ENCODE measurements at places on chromosomes 6 and 20. TPM values are rescaled to one million over a fixed set of nuclear protein-coding genes. Genes with fewer than 3 reads are reported as not detected.

PTK6 gene
- 0.78 TPM for total RNA-seq

HLA-DPA1 gene
- 19.3 TPM for total RNA-seq

CD109 gene
- total RNA-seq = 9.1 TPM

CRIP3 gene
- 2.9 TPM for total RNA-seq

ENPP1 gene
- 1.1 TPM for total RNA-seq

RUNX2 gene
- 33.4 TPM for total RNA-seq

DNA sequence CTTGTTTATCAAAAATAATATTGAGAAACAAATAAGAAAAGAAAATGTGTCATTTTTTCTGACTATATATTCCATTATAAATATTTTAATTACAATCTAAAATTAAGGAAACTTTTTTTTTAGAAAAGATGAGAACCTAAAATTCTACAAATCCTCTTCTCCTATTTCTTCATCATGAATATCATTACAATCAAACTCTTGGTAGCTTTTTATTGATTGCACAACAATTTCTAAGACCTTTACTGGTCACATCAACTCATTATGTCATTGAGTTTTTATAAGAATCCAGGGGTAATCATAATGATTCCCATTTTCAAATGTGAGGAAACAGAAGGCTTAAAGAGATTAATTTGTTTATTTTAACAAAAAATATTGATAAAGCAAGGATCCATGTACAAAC, 841.0 kb downstream of the FRK start:
- no peak overlapping the region for H3K27ac ChIP-seq
- H3K4me1 ChIP-seq = no peaks in the 10 kb centered on the region
- DNase-seq = no peak
- no peaks in the 10 kb centered on the region for H3K36me3 ChIP-seq

DNA sequence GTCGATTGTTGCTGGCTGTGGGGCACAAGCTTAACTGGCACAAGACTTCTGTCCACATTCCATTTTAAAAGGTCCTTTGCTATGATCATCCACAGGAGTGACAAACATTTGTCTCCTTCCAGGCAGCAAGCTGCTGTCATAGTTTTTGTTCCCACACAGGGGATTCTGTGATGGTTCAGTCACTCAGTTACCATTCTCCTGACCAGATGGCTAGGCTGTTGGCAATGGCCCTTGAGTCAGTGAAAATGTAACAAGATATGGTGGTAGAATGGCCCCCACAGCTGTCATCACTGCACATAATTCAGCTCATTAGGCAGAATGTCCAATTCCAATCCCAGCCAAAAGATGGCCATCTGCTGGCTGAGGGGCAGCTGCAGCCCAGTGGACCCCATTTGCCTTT, 13.7 kb downstream of the BPIFA1 start:
- no peak overlapping the region for H3K27ac ChIP-seq
- no peak for DNase-seq
- H3K36me3 ChIP-seq = no peaks in the 10 kb centered on the region
- H3K4me3 ChIP-seq = no peak overlapping the region

- H3K27ac ChIP-seq = no peak overlapping the region
- H3K4me1 ChIP-seq = peaks cover 13% of the 10 kb centered on the region
- H3K36me3 ChIP-seq = peaks cover 8% of the 10 kb centered on the region
Observed at GRCh38 chr6:169530752-169531123, 171.1 kb downstream of the WDR27 start.

DNA sequence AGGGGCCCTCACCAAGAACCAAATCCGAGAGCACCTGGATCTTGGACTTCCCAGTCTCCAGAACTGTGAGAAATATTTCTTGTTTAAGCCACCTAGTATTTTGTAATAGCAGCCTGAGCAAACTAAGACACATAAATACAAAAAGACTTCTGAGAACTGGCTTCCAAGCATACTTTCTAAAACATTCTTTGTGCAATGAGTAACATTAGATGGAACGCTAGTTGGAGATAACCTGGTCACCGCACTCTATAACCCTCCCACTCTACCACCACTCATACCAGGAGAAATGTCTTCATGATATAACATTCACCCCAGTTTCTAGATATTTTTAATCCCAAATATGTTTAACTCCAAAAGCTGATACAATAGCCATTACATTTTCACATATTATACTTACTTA, 169.5 kb upstream of the THEMIS start:
- H3K4me3 ChIP-seq = no peak overlapping the region
- no peak overlapping the region for H3K27ac ChIP-seq
- no peak for DNase-seq
- H3K4me1 ChIP-seq = peaks cover 6% of the 10 kb centered on the region

GRCh38 chr6:158251565-158251964, 60.7 kb upstream of the TULP4 start:
- H3K36me3 ChIP-seq = peaks cover 1% of the 10 kb centered on the region
- no peak for DNase-seq
- no peaks in the 10 kb centered on the region for H3K27me3 ChIP-seq
- no peak overlapping the region for H3K4me3 ChIP-seq
- H3K27ac ChIP-seq = no peak overlapping the region
- peaks cover 16% of the 10 kb centered on the region for H3K4me1 ChIP-seq

GRCh38 chr6:41073968-41074691, 1.4 kb downstream of the NFYA start:
- peaks cover 28% of the 10 kb centered on the region for H3K36me3 ChIP-seq
- no peak for DNase-seq
- peaks cover 56% of the 10 kb centered on the region for H3K4me1 ChIP-seq
- no peaks in the 10 kb centered on the region for H3K27me3 ChIP-seq
- peak overlapping the region; percentile 95 for H3K27ac ChIP-seq

GRCh38 chr6:132964868-132965382, 150.6 kb downstream of the RPS12 start:
- H3K27ac ChIP-seq = no peak overlapping the region
- H3K4me3 ChIP-seq = no peak overlapping the region
- H3K4me1 ChIP-seq = peaks cover 3% of the 10 kb centered on the region

GRCh38 chr20:43003318-43003944, 186.3 kb downstream of the PTPRT start:
- no peak for DNase-seq
- no peaks in the 10 kb centered on the region for H3K36me3 ChIP-seq
- no peak overlapping the region for H3K27ac ChIP-seq
- no peaks in the 10 kb centered on the region for H3K4me1 ChIP-seq
- no peaks in the 10 kb centered on the region for H3K27me3 ChIP-seq

DNA sequence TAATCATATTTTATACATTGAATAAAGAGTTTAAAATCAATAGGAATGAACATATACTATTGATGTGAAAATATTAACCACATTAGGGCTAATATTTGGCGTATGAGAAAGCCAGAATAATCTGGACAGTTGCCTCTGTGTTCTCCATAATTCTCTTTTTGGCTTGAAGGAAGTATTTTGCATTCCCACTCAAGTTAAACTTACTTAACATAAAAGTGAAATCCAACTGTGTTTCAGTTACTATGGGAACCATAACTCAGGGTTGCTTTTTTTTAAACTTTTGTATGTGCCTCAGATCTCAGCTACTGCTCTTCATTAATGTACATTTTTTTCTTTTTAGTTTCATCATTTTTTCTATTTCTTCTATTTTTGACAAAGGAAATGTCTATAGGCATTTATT, 479.8 kb downstream of the NKAIN2 start:
- no peaks in the 10 kb centered on the region for H3K27me3 ChIP-seq
- no peaks in the 10 kb centered on the region for H3K4me1 ChIP-seq
- H3K4me3 ChIP-seq = no peak overlapping the region
- no peaks in the 10 kb centered on the region for H3K36me3 ChIP-seq
- DNase-seq = no peak

DNA sequence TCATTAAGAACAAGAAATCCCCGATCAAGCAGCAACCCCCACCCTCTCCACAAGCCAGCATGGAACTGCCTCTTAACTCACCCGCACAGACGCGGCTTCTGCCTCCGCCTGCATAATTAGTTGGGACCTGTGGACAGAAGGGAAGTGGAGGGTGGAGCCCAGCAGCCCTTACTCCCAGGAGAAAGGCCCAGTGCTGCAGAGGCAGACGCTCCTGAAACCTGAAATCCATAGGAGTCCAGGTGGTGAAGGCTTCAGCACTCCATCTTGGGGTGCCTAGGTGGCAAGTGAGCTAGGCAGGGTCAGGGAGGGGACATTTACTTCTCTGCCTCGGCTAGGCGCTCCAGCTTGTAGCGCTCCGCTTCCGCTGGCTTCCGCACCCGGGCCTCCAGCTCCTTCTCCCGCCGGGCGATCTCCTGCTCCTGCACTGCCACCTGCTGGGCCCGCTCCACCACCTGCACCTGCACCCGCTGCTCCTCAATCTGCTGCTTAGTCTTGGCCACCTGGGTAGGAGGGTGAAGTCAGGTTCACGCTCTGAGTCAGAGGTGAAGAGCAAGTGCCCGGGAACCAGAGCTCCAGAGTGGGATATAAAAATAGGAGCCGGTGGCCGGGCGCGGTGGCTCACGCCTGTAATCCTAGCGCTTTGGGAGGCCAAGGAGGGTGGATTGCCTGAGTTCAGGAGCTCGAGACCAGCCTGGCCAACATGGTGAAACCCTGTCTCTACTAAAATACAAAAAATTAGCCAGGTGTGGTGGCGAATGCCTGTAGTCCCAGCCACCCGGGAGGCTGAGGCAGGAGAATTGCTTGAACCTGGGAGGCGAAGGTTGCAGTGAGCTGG, 10.7 kb downstream of the TUBB start:
- peak overlapping the region; percentile 56 for H3K27ac ChIP-seq
- DNase-seq = peak; percentile 93
- H3K4me1 ChIP-seq = peaks cover 39% of the 10 kb centered on the region

DNA sequence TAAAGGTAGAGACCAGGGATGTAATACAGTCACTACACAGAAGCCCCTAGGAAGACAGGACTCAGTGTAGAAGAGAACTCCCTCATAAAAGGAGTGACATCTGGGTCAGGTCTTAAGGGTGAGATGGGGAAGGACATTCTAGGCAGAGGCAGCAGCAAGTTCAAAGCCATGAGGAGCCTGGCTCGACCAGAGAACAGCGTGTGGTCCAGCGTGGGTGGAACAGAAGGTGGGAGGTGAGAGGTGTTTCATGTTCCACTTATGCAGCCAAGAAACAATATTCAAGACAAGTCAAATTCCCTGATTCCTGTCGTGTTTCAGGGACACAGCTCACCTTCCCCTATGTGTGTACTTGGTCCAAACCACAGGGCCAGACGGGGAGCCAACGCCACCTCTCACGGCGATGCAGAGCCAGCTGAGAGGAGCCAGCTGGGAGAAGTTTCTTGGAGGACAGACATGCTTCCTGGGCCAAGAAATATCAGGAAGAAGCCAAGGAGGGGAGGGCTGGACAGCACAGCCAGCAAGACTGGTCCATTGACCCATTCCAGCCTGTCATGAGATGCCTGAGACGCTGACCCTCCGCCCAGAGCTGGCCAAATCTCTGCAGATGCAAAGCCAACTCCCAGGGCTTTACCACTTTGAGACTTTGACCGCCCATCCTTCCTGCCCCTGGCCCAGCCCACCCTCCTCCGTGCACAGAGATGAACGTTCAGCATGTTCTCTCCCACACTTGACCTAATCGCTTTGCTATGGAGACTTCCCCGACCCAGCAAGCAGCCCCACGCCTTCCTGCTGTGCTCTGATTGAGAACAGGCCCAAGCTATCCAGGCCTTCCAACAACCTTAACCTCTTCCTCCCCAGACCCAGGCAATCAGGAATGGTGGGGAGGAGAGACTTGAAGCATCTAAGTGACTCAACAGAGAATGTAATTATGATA, 113.8 kb downstream of the PRND start:
- H3K27me3 ChIP-seq = no peaks in the 10 kb centered on the region
- no peak for DNase-seq
- no peak overlapping the region for H3K27ac ChIP-seq
- no peak overlapping the region for H3K4me3 ChIP-seq

DNA sequence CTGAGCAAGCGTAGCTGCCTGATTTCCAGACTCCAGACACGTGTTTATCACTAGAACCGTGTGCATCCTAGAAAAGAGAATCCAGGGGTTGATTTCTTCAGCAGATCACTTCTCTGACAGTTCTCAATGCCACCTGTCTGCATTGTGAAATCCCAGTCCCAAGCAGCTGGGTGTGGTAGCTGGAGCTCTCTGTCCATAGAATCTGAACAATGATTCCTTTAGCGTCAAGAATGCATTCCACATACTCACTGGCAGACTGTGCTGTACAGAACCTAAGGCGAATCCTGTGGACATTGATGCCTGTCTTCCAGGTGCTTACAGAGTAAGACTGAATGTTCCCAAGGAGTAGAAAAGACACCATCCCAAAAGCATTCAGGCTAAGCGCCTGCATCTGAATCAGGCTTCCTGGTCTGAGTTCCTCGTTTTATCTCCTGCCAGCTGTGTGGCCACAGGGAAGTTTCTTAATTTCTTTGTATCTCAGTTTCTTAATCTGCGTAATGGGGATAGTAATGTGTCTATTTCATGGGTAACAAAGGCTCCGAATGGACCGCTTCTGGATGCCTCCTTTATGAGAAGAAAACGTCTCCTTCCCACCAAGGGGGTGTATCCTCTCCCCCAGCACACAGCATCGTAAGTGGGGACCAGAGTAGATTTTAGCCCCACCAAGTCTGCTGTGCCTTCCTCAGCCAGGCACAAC, 10.4 kb upstream of the TRAF3IP2 start:
- no peak for DNase-seq
- H3K4me1 ChIP-seq = no peaks in the 10 kb centered on the region
- H3K27me3 ChIP-seq = peaks cover 4% of the 10 kb centered on the region

GRCh38 chr20:62732842-62733525, 24.3 kb downstream of the NTSR1 start:
- peak; percentile 8 for DNase-seq
- H3K4me3 ChIP-seq = no peak overlapping the region
- H3K27me3 ChIP-seq = peaks cover 2% of the 10 kb centered on the region
- peaks cover 11% of the 10 kb centered on the region for H3K4me1 ChIP-seq

DNA sequence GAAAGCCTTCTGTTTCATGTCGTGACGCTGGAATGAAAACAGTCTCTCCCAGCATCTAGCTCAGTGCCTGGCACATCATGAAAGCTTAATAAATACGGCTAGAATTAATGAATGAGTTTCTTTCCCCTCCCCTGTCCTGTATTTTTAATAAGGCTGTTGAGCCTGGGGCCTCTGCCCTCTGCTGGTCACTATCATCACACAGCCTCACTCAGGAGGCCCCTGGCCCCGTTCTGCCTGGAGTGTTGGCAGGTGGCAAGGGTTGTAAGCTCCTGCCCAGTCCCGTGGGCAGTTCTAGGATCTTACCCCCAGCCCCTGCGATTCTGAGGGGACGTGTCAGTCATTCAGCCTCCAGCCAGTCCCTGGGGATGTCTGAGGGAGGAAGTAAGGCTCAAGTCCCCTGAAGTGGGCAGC, 41.4 kb downstream of the PHACTR3 start:
- H3K27ac ChIP-seq = no peak overlapping the region
- peaks cover 2% of the 10 kb centered on the region for H3K27me3 ChIP-seq
- H3K4me3 ChIP-seq = no peak overlapping the region
- no peak for DNase-seq
- H3K36me3 ChIP-seq = no peaks in the 10 kb centered on the region
- no peaks in the 10 kb centered on the region for H3K4me1 ChIP-seq

- H3K36me3 ChIP-seq = no peaks in the 10 kb centered on the region
- no peak for DNase-seq
- H3K4me1 ChIP-seq = peaks cover 12% of the 10 kb centered on the region
Observed at GRCh38 chr20:44730441-44730840, 15.2 kb upstream of the KCNK15 start.

DNA sequence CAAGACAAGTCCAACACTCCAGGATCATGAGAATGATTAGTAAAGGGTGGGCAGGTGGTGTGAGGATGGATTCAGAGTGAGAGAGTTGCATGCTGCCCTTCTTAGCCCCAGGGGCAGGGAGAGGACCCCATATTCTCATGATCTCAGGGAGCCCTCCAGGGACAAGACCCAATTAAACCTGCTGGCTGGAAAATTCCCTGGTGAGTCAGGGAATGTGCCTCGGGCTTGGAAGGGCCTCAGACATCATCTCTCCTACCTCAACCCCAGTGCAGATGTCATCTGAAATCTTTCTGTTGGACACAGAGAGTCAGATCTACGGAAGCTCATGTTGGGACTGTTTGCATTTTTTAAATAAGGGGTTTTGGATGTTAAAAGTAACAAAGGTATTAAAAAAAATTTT, 9.2 kb upstream of the SIRPD start:
- no peaks in the 10 kb centered on the region for H3K4me1 ChIP-seq
- H3K27ac ChIP-seq = no peak overlapping the region
- peaks cover 9% of the 10 kb centered on the region for H3K36me3 ChIP-seq
- no peaks in the 10 kb centered on the region for H3K27me3 ChIP-seq
- no peak for DNase-seq
